ENCODE measurements at places on chromosomes 5 and 9.

DNA sequence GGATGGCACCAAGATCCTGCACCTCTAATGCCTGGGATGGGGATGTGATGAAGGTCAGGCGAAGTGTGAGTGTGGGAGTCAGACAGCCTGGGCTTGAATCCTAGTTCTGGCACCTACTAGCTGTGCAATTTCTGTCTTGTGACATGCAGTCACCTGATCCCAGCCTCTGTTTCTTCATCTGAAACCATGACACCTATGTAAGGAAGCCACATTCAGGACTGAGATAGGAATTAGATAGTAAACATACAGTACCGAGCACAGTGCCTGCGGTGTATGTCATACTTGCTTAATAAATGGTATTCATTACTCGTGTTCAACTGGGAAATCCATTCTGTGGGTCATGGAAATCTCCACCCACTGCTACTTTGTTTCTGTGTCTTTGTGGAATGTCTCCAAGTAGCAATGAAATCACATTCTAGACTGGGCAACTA, 140.6 kb upstream of the STC2 start:
- no peak for DNase-seq

DNA sequence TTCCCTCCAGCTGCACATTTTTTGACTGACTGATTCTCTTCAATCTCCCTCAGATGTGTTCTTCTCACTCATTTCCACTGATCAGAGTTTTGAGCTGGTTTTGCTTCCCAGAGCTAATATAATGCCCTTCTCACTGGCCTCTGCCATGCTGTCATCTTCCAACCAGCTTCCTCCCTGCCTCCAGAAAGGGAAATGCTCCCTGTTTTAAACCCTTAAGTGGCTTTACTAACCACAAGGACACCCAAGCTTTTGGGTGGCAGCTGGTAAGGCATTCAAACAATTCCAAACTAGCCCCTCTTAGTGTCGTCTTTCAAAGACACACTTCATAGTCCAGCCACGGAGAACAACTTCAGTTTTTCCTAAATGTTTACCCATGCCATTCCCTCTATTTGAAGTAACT, 172.5 kb downstream of the CRB2 start:
- no peak for DNase-seq

- no peak for DNase-seq
Measured at GRCh38 chr5:173274771-173275170, 39.8 kb upstream of the NKX2-5 start.

DNA sequence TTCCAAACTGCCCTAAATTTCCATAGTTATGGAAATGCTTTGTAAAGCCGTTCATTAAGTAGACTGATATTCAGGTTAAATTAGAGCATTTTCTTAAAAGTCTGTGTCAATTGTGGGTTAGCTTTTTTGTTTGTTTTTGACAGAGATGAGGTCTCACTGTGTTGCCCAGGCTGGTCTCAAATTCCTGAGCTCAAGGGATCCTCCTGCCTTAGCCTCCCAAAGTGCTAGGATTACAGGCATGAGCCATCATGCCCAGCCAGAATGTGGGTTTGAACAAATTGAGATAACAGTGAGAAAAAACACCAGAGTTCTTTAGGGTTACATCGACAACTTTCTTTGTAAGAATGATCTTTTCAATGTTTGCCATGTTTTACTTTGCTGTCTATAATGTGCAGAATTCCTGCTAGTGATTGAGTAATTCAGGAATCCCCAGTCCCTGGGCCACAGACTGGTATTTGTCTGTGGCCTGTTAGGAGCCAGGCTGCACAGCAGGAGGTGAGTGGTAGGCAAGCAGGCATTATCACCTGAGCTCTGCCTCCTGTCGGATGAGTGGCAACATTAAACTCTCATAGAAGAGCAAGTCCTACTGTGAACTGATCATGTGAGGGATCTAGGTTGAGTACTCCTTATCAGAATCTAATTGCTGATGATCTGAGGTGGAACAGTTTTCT, 80.5 kb downstream of the RAI14 start:
- DNase-seq = no peak

- no peak for DNase-seq
Measured at GRCh38 chr9:36470643-36471290, 70.7 kb upstream of the RNF38 start.

GRCh38 chr9:70080481-70081119, 37.0 kb downstream of the MAMDC2 start:
- no peak for DNase-seq

DNA sequence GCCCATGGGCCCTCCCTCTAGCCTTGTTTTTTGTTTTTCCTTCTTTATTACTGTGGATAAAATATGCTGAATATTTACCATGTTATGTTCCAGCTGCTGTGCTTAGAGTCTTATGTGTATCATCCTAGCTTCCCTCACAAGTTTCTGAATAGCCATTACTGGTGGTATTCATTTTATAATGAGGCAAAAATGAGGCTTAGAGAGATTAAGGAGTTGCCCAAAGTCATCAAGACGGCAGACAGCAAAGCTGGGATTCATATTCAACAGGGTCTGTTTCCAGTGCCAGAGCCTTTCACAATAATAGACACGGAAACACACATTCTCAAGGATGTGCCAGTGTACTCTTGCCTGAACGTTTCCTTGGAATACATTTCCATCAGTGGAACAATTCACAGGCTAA, 258.1 kb downstream of the CTNND2 start:
- DNase-seq = no peak

Measured in HEK293T (cell line).